ENCODE measurements at places on chromosomes 11 and 22. TPM values are rescaled to one million over a fixed set of nuclear protein-coding genes. Genes with fewer than 3 reads are reported as not detected.

GRCh38 chr11:83521647-83522596 is 235.8 kb upstream of the CCDC90B start:
- H3K27me3 ChIP-seq: peaks cover 5% of the 10 kb centered on the region
- H3K4me1 ChIP-seq: no peaks in the 10 kb centered on the region
- DNase-seq: no peak
- no peak overlapping the region for H3K4me3 ChIP-seq
- H3K27ac ChIP-seq: no peak overlapping the region

- H3K36me3 ChIP-seq: no peaks in the 10 kb centered on the region
- no peak within 1 kb of the TSS for H3K27ac ChIP-seq
Measured at GRCh38 chr11:113475160-113475761, at the start of gene DRD2. Gene DRD2 (minus strand): TSS chr11:113475398. CDS start chr11:113424651, 50,747 bp downstream.

DNA sequence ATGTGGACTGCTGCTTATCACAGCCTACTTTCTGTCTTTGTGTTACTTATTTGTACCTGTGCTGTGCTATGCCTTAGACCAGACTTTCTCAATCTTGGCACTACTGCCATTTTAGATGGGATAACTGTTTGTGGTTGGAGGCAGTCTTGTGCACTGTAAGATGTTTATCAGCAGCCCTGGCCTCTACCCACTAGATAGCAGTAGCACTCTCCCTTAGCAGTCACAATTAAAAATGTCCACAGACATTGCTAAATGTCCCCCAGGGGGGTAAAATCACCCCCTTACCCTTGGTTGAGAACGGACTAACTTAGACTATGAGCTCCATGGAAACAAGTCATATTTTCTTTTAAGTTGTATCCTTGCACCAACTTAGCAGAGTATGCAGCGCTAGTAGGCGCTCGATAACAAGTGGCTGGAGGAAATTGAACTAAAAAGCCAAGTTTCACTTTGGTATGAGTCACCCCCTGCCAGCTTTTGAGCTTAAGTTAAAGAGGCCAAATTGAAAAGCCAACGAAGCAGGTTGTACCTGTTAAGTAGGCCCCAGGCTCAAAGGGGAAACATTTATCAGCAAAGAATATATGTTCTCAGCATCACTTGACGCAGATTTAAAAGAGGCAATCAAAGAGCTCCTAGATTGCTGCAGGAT is 304.8 kb upstream of the SORL1-AS1 start:
- no peak overlapping the region for H3K4me3 ChIP-seq
- no peak for DNase-seq
- H3K27ac ChIP-seq: no peak overlapping the region

DNA sequence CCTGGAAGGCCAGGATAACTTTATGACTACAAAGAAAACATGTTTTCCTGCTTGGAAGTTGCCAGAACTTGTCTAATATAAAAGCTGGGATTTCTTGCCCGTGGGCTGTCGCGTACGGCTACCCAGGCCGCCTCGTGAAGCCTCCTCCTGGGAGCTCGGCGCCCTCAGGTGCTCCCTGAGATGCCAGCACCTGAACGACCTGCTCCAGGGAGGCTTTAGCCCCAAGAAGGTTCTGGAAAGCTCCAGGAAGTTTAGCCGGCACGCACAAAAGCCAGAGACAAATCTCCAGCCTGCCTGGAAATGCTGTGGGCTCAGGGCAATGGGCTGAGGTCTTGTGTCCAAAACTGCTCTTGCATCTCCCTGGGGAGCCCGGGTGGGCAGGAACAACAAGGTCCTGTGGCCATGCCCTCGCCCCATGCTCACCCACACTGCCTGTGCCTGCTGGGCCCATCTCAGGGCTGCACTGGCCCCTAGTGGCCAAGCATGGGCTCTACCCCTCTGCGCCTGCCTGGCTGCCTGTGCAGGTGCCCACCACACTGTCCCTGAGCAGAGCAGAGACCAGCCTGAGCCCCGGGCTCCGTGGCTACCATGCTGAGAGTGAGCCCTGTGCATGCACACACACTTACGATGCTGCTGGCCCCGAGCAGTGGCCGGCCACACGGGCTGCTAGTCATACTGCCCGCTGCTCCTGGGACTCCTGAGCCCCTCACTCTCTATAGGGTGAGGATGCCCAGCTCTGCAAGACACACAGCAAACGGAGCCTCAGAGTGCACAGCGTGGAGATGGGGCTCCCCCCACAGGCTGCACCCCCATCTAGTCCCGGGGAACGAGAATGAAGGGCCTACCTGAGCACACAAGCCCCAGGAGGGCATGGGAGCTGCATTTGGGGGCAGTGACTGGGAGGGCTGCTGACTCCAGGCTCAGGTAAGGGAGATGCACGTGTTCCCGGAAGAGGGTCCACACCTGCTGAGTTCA is 4.9 kb upstream of the CELSR1 start:
- H3K27ac ChIP-seq: peak overlapping the region; percentile 26
- H3K4me1 ChIP-seq: peaks cover 27% of the 10 kb centered on the region
- no peak for DNase-seq

DNA sequence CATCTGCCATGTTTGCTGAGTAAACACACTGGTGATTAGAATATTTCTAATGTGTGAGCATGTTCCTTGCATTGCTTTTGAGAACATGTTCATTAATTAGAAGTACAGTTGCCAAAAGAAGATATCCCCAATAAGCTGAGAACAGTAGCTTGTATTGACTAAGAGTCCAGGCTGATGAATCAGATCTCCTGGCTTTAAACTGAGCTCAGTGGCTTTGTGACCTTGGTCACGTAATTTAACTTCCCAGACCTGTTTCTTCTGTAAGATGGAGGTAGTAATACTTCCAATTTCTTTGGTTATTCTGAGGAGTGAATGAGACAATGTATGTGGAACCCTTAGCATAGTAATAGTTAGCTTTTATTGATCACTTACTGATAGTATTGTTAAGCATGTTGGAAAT is 61.9 kb downstream of the CYB5R2 start:
- no peaks in the 10 kb centered on the region for H3K4me1 ChIP-seq
- no peak for DNase-seq
- H3K27ac ChIP-seq: no peak overlapping the region
- H3K4me3 ChIP-seq: no peak overlapping the region

DNA sequence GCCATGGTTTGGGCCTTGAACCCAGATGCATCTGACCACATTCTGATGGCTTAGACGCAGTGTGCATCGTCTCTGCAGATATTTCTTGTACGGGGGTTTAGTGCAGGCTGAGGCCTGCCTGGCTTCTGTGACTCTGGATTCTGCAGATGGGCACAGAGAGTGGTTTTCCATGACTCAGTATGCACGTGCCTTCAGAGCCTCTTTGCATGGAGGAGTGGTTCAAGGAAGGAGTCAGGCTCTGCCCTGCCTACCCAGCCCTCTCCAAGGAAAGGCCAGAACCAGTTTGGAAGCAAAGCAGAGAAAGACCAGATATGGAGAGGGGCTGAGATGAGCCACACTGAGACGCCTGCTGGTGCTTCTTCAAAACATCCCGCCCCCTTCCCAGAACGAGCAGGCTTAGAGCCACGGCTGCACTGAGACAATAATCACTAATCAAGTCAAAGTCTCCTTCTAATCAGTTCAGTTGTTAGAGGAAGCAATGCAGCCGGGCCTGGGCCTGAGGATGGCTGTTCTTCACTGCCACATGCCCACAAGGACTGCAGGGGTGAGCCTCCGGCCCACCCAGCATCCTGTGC is 308.9 kb downstream of the NXPE2 start:
- H3K4me1 ChIP-seq: no peaks in the 10 kb centered on the region
- no peak overlapping the region for H3K27ac ChIP-seq
- no peak for DNase-seq
- no peaks in the 10 kb centered on the region for H3K36me3 ChIP-seq
- H3K27me3 ChIP-seq: no peaks in the 10 kb centered on the region

- H3K27me3 ChIP-seq: no peaks in the 10 kb centered on the region
- H3K4me3 ChIP-seq: no peak overlapping the region
- no peak overlapping the region for H3K27ac ChIP-seq
- H3K36me3 ChIP-seq: no peaks in the 10 kb centered on the region
- no peaks in the 10 kb centered on the region for H3K4me1 ChIP-seq
Measured at GRCh38 chr11:111039982-111040381, 205.5 kb upstream of the POU2AF2 start.

GRCh38 chr11:7591987-7592386 is 78.2 kb downstream of the PPFIBP2 start:
- no peak for DNase-seq
- no peak overlapping the region for H3K4me3 ChIP-seq
- no peaks in the 10 kb centered on the region for H3K36me3 ChIP-seq
- no peak overlapping the region for H3K27ac ChIP-seq
- H3K4me1 ChIP-seq: no peaks in the 10 kb centered on the region
- no peaks in the 10 kb centered on the region for H3K27me3 ChIP-seq

The RGL4 gene
- total RNA-seq: not detected

Measured in Panc1 (cell line).